ENCODE measurements at places on chromosomes 1 and 21.

DNA sequence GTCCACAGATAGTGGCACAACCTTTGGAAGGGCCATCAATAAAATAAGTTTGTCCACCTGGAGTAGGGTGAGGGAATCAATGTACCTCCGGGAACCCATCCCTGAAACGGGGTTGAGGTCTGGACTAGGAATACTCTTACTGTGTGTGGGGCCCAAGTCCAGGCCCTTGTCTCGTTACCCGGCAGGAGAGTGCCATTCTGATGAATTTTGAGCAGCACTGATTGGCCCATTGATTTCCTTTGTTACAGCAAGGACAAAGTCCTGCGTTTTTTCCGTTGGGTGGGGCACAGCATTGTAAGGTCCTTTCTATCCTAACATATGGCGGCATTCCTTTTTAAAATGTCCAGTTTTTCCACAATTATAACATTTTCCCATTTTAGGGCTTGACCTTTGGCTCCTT lies 75.2 kb downstream of the AXDND1 start:
- no peak for DNase-seq

- DNase-seq = peak; percentile 37
Measured at GRCh38 chr21:34702341-34703170, 33.8 kb downstream of the CLIC6 start.

DNA sequence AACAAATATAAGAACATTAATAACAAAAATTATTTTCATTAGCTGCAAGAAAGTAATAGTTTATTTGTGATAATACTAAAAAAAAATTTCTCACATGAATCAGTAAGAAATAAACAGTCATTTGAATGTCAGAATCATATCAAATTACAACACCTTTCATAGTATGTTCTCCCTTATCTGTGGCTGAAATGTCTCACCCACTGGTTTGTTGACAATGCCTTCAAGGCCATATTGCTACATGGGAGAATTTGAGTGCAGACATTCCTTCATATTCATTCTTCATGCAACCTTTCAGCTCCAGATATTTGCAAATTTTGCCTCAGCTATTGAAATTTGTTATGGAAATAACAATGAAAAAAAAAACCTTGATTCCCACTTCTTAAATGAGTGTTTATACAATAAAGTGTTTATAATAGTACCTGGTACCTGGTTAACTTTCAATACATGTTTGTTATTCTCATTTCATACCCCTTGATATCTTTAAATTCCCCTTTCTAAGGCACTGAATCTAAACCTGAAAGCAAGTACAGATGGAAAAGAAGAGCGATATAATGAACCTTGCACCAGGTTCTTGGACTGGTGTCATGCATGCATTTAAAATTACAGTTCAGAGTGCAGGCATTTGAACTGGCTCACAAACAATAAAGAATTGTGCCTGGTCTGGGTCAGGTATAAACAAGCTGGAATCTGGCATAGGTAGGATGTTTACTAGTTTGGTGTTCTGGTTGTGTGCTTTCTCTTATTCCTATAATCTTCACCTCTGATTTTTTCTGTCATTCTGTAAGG lies 242.2 kb upstream of the ADGRL2 start:
- DNase-seq = no peak

GRCh38 chr1:244041466-244042120 lies 9.5 kb upstream of the ZBTB18 start:
- no peak for DNase-seq

DNA sequence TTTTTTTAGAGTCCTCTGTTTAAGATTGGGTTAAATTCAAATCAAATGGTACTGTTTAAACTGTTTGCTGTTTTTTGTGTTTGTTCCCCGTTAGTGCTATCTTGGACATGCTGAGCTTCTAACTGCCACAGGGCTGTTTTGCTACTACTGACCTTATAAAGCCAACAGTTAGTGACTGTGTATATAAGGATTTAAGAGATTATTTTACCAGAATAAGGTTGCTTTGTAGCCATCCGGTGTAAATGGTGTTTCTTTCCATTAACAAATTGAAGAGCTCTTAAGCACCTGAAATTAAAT lies 37.0 kb downstream of the ZNF281 start:
- no peak for DNase-seq

DNA sequence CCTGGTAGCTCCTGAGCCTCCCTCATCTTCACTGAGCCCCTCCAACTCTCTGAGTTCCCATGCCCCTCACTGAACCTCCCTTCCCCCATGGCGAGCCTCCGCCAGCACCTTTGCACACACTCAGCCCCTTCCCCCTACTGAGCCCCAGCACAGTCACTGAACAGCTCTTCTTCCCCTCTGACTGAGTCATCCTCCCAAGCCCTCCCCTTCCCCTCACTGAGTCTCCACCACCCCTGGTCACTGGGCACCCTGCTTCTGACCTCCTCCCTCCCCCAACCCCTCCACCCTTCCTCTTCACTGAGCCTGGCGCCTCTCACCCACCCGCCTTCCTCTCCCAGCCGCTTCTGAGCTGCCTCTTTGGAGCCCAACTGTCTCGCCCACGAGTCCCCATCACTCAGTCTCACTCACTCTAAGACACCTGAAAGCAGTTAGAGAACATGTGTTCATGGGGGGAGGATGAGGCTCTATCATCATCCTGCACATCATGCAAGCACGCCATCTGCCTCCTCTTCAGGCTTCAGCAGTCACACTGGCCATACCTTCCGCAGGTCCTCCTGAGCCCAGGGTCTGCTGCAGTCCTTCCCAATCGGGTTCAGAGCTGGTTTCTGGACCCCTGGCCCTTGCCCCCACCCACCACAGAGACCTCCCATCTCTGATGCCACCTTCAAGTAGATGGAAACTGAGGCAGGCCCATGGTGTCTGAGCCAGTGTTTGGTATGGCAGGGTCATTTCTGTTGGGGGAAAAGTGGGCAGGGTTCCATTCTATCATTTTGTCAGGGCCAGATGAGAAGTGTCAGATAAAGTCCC lies 2.0 kb upstream of the TRNP1 start:
- peak; percentile 65 for DNase-seq

DNA sequence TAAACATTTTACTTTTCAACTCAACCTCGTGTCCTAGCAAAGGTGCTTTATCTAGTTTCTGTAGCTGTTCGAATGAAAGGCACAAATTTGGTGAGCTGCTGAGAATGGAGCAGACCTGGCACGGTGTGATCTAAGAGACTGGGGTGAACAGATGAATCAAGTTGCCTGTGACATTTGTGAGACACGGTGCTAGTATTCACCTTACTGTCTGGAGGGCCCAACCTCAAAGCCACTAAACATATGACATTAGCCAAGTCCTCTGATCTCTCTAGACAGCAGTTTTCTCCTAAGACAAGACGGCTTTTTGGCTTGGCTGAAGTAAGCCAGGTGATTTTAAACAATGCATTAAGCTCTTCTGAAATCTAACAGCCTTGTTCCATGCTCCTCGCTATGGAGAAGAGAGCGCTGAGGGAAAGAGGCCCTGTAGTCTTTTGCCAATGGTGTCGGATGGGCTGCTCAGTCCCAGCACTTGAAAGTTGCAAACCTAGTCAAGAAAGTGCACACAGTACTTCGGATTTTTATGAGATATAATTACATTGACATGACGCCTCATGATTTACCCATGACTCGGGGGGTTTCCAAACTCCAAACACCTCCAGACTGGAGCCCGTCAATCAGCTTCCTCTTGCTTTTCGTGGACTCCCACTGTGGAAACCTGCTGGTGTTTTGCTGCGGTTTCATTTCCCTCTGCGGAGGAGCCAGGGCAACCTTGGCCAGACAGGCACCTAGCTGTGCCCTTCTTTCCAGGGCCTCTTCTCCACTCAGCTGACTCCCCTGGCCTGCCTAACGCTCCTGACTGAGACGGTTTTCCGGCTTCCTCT lies 794 bp upstream of the TOR3A start:
- DNase-seq = no peak

GRCh38 chr21:43207868-43208267 lies 39.1 kb downstream of the CRYAA start:
- DNase-seq = no peak
